Suppressor macrophage (primary cell): ENCODE measurements at places on chromosomes 6 and 20.
A peak's percentile ranks its signal among the peaks of the same experiment; 100 is the strongest.

DNA sequence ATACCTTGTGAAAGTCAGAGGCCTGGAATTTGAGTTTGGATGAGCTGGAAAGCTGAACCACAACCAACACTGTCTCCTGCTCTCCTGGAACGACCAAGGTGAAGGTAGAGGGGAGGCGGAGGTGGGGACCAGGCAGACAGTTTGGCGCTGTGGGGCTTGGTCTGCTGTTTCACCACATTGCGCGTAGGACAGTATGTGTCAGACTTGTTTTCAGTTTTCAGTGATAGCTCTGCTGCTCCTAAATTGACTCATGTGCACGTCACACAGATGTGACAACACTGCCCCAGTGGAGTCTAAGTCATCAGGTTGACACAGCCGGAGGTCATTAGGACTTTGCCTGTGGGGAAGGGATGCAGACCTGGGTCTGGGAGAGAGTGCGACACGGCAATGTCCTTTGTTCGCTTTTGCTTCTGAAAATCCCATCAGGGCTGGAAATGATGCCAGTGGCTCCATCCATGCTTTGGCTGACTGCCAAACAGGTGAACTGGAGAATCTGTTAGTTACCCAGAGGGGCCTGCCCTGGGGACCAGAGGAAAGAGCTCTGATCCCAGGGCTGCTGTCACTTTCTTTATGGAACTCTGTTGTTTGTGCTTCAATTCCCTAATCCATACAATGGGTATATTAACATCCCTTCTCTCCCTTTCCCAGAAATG, 255.5 kb downstream of the CDC5L start:
- DNase-seq, result peak; percentile 25

DNA sequence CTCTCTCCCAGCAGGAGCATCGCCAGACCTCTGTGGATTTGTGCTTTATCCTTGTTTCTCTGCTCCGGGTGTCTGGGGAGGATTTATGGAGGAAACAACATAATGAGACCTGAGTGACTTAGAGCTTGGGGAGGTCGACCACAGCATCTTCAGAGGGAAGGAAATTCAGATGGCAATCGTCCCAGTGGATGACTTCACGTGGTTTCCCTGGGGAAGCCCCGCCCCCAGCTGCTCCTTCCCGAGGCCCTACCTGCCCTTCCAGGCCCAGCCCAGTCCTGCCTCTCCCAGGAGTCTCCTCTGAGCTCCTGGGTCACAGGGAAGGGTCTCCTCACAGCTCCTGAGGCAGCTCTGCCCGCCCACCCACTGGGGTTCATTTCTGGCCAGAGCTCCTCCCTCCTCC, 430.3 kb upstream of the SULF2 start:
- DNase-seq, result no peak

GRCh38 chr6:144338474-144338873, 53.3 kb downstream of the UTRN start:
- DNase-seq, result no peak

DNA sequence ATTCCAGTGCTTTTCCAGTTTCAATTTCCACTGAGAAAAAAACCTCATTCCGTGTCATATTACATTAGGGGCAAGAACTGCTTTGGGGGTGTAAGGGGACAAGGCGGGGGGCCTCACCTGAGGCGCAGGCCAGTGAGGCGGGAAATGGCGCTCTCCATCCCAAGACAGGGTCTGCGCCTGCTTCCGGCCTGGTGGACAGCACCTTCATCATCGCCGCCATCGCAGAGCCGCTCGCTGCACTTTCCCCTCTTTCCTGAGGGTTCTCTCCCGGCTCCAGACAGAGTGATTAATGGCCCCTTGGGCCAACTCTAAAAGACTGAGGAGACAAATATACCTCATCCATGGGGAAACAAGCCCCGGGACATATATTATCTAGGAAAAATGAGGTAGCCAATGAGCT, 270.0 kb upstream of the SOX4 start:
- no peak for DNase-seq

- DNase-seq, result no peak
Observed at GRCh38 chr6:15401769-15402250, 155.9 kb downstream of the JARID2 start.

DNA sequence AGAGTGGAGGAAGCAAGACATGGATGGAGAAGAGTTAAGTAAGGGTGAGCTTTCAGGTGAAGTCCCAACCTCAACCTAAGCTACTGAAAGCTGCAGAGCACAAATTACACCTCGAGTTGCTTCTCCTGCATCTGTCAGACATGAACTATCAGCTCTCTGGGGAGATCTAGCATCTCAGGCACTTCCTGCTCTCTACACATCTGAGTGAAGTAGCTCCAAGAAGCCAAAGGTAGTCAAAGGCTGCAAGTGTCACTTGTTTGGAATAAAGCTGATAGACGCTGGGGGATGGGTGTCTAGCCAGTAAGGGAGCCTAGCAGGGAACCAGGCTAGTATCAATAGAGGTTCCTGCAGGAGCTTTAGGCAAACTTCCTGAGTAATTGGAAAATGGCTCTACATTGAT, 228.0 kb downstream of the PLCB1 start:
- DNase-seq, result no peak

GRCh38 chr6:134624781-134625180, 306.9 kb upstream of the SGK1 start:
- no peak for DNase-seq
